ENCODE measurements at places on chromosomes 11 and 22.

- no peak for DNase-seq
Measured at GRCh38 chr11:134581966-134582769, 170.1 kb upstream of the B3GAT1 start.

DNA sequence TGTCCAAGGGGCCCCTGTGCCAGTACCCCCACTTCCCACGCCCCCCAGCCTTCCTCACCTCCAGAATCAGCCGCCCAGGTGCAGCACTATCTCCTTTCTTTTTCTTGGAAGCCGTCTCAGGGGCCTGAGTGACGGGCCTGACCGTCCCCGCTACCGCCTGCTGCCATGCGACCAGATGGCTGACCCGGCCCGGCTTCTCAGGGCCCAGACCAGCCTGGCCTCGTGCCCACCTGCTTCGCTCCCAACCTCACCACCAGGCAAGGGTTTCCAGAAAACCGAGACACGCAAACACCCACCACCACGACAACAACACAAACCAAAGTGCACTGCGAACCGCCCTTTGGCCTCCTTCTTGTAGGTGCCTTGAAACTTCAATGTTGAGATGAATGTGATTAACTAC, 39.1 kb downstream of the MACROD1 start:
- DNase-seq = no peak

DNA sequence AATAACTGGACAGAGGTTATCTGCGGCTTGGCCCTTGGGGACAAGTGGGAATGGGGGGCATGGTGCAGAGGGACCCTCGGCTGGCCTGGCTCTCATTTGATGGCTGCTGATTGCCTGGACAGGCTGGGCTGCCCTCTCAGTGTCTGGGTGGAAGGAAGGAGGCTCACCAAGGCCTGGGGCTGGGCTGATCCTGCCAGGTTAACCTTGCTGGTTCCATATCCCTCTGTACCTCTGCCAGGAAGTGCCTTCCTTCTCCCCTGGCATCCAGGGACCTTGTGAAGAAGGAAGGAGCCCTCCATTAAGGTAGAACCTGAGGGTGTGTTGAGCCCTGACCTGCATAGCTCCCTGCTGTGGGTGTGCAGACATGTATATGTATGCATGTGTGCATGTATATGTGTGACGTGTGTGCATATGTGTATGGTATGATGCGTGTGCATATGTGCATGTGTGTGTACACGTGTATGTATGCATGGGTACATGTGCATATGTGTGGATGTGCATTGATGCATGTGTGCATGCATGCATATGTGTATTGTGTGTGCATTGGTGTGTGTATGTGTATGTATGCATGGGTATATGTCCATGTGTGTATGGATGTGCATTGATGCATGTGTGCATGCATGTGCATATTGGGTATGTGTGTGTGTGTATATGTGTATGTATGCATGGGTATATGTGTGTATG, 433.9 kb downstream of the TBC1D22A start:
- no peak for DNase-seq

GRCh38 chr11:95248666-95249467, 17.9 kb upstream of the SESN3 start:
- no peak for DNase-seq

DNA sequence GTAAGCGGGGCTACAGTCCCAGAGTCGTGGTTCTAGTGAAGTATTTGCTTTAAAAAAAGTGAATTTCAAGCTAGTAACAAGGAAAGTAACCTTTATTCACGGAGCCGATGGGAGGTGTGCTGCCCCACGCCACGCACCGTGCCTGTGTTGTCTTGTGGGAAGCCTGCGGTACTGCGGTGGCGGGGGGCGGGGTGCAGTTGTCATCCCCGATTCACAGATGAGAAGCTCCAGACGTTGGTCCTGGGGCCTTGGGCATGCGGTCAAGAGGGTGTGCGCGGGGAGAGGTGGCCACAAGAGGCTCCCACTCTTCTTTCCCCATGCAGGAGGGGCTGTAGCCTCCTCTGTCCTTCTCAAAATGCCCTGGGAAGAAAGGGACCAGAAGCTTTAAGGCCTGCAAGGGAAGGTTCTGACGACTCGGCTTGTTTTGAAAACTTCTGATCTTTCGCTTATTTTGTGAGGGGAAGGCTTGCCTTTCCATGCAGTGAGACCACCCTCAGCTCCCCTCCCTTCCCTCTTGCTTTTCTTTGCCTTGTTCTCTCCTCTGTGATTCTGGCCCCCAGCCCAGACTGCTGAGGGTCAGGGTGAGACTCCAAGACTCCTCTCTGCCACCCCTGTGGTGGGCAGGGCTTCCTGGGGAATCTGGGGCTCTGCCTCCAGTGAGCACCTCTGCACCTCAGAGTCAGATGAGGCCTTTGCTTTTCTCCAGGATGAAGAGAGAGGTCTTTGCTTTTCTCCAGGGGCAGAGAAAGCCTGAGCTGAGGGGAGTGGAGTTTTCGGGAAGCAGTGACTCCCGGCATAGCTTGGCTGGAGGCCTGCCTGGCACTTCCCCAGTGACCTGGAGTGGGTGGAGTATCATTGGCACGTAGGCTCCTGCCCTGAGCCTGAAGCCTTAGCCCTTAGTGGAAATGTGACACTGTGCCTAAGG, 6.2 kb downstream of the GLB1L3 start:
- DNase-seq = no peak

- no peak for DNase-seq
Measured at GRCh38 chr22:48709976-48710375, 1117.7 kb downstream of the BRD1 start.

DNA sequence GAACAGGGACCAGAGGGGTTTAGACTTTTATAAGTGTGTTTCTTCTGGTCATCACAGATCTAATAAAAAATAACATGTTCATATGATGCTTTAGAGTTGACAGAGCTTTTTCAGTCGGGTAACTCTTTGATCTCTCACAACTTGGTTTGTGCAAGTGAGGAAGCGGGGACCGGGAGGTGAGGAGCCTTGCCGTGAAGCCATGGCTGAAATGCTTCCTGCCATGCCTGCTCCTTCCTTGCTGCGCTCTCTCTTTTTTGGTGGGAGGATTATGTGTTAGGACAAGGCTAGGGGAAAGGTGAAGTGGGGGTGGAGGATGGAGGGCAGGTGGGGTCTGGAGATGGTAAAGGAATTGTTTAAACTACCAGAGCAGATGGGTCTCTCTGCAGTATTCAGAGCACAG, 23.8 kb downstream of the TEAD1 start:
- no peak for DNase-seq

DNA sequence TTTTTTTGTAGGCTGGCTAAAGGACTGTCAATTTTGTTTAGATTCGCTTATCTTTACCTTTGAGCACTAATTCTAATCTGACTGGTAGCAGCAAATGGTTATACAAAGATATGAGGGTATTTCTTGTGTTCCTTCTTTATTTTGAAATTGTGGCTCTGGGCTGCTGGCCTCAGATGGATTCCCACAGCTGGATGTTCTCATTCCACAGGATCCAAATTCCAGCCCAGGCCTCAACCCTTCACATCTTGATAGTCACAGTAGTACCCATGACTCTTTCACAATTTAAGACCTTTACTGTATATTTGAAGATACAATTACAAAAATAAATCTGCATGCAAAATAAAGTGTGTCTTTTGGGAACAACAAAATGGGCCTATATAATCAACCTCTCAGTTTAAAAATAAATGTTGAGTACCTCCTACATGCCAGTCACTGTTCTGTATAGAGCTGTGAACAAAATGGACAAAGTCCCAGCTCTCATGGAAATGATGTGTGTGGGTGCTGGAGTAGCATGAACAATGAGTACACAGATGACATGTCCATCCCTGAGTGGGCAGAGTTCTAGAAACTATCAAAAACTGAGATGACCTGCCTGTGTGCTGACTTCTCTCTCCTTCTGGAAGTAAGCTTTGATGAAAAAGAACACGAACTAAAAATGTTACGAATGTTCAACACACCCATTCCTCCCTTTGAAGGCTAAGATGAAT, 51.7 kb upstream of the FBXO3 start:
- DNase-seq = no peak

DNA sequence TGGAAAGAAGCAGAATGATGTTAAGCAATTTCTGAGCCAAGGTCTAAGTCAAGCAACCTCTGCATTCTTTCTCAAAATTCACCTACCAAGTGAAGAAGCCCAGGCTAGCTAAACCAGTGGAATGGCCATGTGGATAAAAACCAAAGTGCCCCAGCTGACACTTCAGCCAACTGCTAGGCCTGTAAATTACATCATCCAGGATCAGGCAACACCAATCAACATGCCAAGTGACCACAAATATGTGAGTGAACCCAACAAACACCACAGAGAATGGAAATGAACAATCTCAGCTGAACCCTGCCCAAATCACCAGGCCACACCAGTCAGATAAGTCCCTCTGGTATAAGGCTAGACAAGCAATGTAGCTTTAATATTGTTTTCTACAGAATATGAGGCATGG, 25.1 kb upstream of the FJX1 start:
- DNase-seq = no peak

DNA sequence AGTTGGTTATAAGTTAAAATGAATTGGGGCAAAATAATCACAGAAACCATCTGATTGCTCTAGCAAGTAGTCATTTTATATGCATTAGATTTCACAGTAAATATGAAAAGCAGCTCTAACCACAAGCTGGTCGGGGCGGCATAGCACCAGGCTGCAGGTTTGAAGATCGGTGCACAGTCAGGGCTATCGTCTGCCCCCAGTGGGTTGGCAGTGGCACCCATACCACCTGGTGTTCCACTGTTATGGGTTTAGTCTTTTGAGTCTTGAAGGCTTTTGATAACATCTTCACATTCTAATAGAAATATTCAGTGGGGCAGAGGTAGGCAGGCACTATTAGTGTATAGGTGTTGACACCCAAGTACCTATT, 62.1 kb downstream of the GRK3 start:
- no peak for DNase-seq

DNA sequence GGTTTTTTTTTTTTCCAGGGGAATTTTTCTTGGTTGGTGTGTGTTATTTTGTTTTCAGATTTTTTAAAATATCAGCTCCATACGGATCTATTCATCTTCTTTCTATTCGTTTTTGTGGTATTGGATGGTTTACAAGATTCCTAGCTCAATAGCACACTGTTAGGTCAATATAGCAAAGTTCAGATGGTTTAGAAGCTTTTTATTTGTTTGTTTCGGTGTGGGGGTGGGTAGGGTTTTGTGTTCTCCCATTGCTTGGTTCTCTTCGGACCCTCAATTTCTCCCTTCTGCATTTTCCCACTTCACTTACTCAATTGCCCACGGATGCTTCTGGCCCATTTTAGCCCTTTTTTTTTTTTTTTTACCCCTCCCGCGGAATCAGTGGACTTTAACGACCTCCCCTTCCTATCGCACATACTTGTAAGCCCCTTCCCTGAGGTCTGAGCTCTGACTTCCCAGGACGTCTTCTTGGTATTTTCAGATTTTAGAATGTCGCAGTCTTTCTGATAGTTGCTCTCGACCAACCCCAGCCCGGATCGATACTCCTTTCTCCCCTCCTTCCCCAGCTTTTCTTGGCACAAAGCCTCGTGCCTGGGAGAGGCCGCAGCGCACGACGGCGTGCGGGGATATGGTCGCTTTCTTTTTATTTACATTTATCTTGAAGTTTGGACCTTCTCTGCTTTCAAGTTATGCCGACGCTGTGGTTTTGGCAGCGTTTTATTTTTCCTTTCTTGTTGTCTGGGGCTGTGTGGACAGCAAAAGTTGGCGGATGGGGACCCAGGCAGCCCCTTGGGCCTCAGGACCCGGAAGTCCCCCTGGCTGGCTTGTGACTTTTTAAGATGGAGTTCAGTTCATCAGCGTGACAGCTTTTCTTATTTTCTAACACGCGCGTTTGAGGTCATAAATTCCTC, 4.4 kb upstream of the SPDYC start:
- DNase-seq = no peak

GRCh38 chr11:94673951-94674491, 94.1 kb upstream of the AMOTL1 start:
- DNase-seq = no peak

GRCh38 chr11:46642627-46643335, 25.4 kb downstream of the ATG13 start:
- no peak for DNase-seq

DNA sequence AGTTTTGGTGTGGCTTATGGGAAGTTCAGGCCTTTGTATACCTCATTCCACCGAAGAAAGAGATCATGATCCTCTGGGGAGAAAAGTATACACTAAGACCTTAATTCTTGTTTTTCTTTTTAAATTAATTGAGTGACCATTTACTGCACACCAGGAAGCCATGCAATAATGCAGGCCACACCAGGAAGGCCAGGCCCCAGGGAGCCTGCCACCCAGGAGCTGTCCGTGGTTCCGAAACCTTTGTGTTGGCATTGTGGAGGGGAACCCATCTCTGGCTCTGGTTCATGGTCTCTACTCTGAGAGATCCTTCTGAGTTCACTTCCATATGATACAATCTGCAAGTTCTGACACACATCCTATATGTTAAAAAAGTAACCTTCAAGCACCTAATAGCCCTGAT, 291.8 kb downstream of the MIAT start:
- DNase-seq = no peak

Data from activated CD8-positive, alpha-beta memory T cell treated with anti-CD3 and anti-CD28 coated beads for 1 hour (primary cell).